ENCODE measurements at places on chromosomes 11 and 22.

DNA sequence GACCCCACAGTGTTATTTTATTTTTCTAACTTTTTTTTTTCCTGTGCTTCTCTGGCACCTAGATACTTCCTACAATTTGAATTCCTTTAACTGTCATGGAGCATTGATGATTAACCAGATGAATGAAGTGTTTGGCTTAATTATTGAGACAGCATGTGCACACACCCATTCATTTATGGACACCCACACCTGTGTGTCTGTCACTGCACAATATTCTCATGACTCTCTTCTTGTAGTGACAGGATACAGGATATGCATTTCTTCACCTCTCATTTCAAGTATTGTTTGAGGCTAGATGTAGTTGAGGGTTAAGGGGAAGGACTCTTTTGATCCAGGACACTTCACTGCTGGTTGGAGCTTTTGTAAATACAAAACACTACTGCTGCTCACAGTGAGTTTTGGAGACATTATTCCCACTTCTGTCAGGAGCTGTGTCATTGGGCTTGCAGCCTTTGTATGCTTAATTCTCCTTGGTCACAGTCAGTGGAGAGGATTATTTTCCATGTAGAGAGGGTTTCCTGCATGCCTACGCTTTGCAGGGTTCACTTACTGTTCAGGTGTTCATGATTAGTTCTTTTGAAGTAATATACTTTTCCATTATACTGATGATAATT, 33.5 kb downstream of the SPECC1L start:
- no peak for DNase-seq

DNA sequence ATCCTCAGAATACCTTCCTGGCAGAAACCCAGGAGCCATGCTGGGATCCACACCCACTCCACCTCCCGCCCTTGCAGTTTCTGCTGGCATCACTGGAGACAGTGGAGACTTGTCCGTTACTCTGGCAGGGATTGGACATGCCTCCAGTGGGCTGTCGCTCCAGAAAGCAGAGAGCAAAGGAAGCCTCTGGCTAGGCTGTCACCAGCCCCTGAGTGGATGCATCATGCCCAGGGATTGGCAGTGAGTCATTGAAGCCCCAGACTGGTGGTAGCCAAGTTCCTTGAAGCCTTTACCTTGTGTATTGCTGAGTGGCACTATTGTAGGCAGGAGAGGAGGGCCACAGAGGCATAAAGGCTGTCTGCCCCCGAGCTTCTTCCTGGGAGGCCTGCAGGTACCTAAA, 34.8 kb upstream of the E2F8 start:
- no peak for DNase-seq

DNA sequence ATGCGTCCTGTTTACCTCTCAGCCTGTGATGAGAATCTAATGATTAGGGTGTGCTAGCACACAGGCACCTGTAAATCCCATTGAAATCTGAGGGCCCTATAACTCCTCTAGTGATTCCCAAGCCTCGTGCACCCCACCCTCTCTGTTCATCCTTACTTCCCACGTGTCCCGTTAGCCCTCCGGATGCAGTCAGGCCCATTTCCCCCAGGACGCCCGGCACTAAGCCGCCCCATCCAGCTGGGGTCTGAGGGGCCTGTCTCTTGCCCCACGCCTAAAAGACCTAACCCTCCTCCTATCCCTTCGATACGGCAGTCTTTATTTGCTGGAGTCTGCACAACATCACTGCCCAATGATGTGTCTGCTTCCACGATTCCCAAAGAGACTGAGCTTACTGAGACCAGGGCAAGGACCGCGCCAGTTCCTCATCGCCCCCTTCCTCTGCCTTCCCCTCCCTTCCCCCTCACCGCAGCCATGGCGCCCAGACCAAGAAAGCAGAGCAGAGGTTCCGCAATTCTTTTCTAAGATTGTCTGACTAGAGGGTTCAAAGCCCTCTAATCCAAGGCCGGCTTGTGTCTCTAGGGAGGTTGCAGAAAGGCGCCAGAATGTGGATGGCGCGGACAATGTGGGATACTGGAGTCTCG, 1.1 kb upstream of the FADS2 start:
- peak; percentile 65 for DNase-seq

GRCh38 chr11:72220696-72221363, 3.7 kb upstream of the INPPL1 start:
- no peak for DNase-seq

GRCh38 chr11:134063991-134064747, 4.7 kb upstream of the JAM3 start:
- no peak for DNase-seq

GRCh38 chr11:107706531-107706930, 5.3 kb downstream of the SLN start:
- DNase-seq = no peak

- peak; percentile 60 for DNase-seq
Observed at GRCh38 chr11:33234397-33235190, 22.6 kb upstream of the HIPK3 start.

GRCh38 chr11:3104961-3105790, 48.0 kb upstream of the CARS1 start:
- no peak for DNase-seq

DNA sequence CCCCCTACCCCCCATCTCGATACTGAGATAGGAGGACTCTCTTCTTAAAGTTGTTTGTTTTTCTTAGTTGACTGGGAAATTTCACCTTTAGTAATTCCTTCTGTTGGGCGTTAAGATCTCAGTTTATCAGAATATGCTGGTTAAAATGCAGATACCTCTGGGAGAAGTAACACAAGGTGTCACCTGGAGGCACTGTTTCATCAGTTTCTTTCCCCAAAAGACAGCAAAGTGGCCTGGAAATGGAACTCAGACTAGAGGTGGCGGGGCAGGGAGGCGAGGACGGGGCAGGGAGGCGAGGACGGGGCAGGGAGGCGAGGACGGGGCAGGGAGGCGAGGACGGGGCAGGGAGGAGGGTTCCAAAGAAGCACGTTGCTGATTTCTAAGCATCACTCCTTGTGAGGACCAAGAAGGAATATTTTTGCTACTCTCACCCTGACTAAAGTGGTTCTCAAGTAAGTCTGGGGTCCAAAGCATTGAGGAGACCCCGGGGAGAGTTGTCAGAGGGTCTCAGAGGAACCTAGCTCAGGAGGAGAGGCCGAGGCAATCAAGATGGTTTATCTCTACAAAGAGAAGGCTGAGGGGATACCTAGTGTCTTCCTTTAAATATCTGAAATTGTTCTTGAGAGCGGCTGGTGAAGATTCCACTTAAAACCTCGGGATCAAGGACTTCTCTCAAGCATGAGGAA, 147.0 kb upstream of the B3GAT1 start:
- no peak for DNase-seq

GRCh38 chr11:112253605-112254242, 6.9 kb downstream of the PLET1 start:
- no peak for DNase-seq

GRCh38 chr11:114209343-114209742, 86.9 kb upstream of the NNMT start:
- DNase-seq = no peak

GRCh38 chr11:121321614-121322243, 29.2 kb downstream of the SC5D start:
- DNase-seq = peak; percentile 58

DNA sequence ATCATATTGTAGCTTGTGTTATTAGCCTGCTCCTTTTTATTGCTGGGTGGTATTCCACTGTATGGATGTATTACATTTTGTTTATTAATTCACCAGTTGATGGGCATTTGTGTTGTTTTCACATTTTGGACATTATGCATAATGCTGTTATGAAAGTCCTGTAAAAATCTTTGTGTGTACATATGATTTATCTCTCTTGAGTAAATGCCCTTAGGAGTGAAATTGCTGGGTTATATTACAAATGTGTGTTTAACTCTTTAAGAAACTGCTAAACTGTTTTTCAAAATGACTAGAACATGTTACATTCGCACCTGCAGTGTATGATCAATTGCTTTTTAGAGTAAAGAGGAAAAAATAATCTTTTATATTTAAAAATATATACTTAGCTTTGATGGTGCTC, 54.4 kb upstream of the TP53I11 start:
- no peak for DNase-seq

DNA sequence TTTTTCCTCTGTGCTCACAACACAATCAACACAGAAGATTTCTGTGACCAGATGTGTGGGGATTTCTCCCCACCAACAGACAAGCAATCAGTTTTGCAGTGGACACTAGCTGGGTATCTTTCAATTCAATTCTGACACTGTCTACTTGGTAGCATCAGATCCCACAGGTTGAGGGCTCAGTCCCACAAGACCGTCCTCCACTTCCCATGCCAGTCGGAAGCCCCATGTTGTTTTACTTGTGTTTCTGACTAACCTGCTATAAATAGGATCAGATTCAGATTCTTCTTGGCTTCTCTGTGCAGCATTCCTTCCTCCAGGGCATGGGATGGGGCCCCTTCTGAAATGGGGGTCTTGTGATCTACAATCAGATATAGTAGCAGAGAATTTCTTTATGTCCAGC, 19.6 kb downstream of the ACER3 start:
- DNase-seq = no peak

GRCh38 chr11:127071606-127072005, 71.0 kb upstream of the KIRREL3 start:
- DNase-seq = no peak
